CD4-positive, alpha-beta memory T cell (primary cell): ENCODE measurements at places on chromosomes 4 and X. TPM values are rescaled to one million over a fixed set of nuclear protein-coding genes. Genes with fewer than 3 reads are reported as not detected.

- H3K4me1 ChIP-seq, result peaks cover 21% of the 10 kb centered on the region
- H3K27me3 ChIP-seq, result no peaks in the 10 kb centered on the region
- H3K4me3 ChIP-seq, result no peak overlapping the region
- DNase-seq, result peak; percentile 28
Measured at GRCh38 chrX:19889582-19890342, 2.4 kb upstream of the SH3KBP1 start.

GRCh38 chr4:24564488-24564887, 19.9 kb downstream of the DHX15 start:
- H3K4me3 ChIP-seq, result no peak overlapping the region
- no peak for DNase-seq
- H3K27me3 ChIP-seq, result no peaks in the 10 kb centered on the region

DNA sequence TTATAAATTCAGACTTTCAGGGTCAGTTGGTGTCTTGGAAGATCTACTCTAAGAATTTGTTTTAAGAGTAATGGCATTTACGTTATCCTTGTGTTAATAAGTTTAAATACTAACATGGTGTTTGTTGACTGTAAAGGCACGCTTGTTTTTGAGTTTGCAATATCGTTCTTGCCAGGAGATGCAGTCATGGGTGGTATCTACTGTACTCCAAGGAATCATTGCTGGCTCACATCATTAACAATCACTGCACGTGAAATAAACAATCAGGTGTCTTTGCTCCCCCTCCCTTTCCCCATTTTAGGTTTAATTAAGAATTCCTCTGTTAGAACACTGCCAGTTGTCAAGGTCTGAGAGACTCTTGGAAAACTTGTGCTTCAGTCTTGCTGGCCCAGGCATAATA, 1.6 kb downstream of the HHIP start:
- no peak overlapping the region for H3K27ac ChIP-seq
- H3K4me3 ChIP-seq, result no peak overlapping the region
- H3K27me3 ChIP-seq, result peaks cover 3% of the 10 kb centered on the region
- H3K36me3 ChIP-seq, result no peaks in the 10 kb centered on the region

The TKTL2 gene
- total RNA-seq, result not detected

DNA sequence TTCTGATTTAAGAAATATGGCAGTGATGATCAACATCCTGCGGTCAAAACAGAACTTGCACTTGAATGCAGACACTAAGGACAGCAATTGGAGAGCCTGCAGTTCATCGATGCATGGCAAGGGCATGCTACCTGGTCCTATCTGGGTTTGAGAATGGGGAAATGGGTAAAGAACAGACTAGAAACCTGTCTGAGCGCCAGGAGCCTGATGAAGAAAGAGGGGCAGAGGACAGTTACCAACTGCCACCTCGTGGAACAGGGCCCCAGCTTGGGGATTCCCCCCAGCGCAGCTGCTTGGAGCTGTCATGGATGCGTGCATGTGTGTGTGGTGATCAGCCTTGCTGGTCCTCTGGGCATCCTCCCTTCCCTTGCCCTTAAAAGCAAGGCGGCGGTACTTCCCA, 30.2 kb upstream of the NKRF start:
- no peak overlapping the region for H3K27ac ChIP-seq
- peaks cover 44% of the 10 kb centered on the region for H3K36me3 ChIP-seq
- no peak for DNase-seq
- no peaks in the 10 kb centered on the region for H3K27me3 ChIP-seq

The SSX2 gene
- total RNA-seq, result not detected

- H3K36me3 ChIP-seq, result no peaks in the 10 kb centered on the region
- no peaks in the 10 kb centered on the region for H3K27me3 ChIP-seq
- H3K27ac ChIP-seq, result no peak overlapping the region
- H3K4me1 ChIP-seq, result no peaks in the 10 kb centered on the region
- no peak overlapping the region for H3K4me3 ChIP-seq
Measured at GRCh38 chr4:94959307-94959706, 201.6 kb downstream of the BMPR1B start.

DNA sequence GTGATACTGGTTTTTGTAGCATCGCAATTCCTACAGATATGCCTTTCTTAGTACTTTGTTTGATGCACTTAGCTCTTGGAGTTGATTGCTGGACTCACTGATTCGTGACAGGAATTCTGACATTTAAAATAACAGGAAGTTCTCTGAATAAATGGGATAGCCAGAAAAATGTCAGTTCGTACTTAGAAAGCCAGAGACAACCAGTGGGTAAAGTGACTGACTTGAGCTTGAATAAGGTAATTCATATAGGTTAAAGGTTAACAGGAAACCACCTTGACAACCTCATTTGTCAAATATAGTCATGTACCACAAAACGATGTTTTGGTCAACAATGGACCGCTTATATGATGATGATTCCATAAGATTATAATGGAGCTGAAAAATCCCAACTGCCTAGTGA, 181.4 kb downstream of the RPA4 start:
- DNase-seq, result no peak
- no peak overlapping the region for H3K4me3 ChIP-seq
- no peaks in the 10 kb centered on the region for H3K4me1 ChIP-seq
- H3K27ac ChIP-seq, result no peak overlapping the region
- H3K27me3 ChIP-seq, result no peaks in the 10 kb centered on the region
- no peaks in the 10 kb centered on the region for H3K36me3 ChIP-seq

DNA sequence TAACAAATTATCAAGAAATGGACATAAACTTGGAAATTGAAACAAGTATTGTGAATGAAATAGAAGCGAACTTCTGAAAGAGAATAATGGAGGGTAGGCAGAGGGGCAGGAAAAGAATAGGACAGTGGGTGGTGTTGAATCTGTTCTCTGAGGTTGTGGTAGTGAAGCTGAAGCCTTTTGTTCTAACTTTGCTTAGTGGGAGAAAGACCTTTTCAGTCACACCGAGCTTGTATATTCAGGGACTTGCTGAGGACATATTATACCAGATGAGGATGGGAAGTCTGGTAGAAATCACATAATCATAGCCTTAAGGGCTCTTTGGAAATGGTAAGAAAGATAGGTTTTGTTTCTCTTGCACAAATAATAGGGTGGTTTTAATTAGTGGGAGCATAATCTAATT, 115.4 kb upstream of the NDST4 start:
- no peaks in the 10 kb centered on the region for H3K27me3 ChIP-seq
- H3K4me1 ChIP-seq, result no peaks in the 10 kb centered on the region
- H3K27ac ChIP-seq, result no peak overlapping the region
- no peaks in the 10 kb centered on the region for H3K36me3 ChIP-seq
- H3K4me3 ChIP-seq, result no peak overlapping the region

The TEX11 gene
- not detected for total RNA-seq

The SLC25A53 gene
- total RNA-seq, result 21.0 TPM

DNA sequence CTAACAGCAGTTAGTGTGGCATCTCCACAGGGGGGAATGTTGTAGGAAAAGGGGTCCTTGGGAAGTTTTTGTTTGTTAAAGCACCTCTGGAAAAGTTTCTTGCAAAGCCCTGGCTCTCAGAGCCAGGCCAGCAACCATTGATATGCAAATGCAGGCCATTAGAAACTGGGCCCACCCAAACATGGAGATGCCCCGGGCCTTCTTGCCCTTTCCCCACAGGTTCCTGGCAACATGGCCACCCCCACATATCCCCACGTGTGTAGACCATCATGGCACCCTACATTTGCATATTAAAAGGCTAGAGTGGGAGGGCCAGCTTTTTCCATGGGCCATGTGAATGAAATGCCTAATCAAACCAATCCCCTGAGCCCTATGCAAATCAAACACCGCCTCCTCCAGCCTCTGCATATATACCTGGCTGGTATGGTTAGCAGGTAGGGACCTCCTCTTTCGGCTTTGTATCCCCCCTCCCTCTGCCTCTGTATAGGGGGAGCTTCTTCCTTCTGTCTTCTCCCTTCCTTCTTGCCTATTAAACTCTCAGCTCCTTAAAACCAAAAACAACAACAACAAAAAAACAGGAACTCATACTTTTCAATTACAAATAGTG, 44.0 kb upstream of the ZCCHC13 start:
- no peak overlapping the region for H3K4me3 ChIP-seq
- no peak for DNase-seq
- no peaks in the 10 kb centered on the region for H3K27me3 ChIP-seq
- no peak overlapping the region for H3K27ac ChIP-seq
- peaks cover 4% of the 10 kb centered on the region for H3K36me3 ChIP-seq

DNA sequence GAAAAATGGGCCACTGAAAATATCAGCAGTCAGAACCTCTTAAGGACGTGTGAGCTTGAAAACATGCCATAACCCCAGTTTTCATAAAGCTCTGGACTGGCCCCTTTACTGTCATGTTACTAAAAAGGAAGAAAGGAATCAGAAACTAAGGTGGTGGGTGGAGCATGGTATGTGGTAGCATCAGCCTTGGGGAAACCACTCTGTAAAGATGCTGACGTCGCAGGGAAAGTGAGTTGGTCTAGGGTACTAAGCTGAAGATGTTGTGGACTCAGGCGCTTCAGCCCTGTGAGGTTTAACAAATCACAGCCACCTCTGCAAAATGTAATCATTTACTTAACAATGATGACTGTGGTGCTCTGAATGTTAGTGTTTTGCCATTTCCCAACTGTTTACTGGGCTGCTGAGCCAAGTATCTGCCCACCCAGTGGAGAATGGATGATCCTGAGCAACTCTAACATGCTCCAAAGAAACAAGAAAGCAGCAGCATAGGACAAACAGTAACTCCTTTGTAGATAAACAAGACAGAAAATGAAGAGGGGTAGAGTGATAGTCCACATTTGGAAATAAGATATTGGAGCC, 33.4 kb downstream of the C4orf54 start:
- H3K4me1 ChIP-seq, result no peaks in the 10 kb centered on the region
- no peak for DNase-seq
- no peak overlapping the region for H3K27ac ChIP-seq

DNA sequence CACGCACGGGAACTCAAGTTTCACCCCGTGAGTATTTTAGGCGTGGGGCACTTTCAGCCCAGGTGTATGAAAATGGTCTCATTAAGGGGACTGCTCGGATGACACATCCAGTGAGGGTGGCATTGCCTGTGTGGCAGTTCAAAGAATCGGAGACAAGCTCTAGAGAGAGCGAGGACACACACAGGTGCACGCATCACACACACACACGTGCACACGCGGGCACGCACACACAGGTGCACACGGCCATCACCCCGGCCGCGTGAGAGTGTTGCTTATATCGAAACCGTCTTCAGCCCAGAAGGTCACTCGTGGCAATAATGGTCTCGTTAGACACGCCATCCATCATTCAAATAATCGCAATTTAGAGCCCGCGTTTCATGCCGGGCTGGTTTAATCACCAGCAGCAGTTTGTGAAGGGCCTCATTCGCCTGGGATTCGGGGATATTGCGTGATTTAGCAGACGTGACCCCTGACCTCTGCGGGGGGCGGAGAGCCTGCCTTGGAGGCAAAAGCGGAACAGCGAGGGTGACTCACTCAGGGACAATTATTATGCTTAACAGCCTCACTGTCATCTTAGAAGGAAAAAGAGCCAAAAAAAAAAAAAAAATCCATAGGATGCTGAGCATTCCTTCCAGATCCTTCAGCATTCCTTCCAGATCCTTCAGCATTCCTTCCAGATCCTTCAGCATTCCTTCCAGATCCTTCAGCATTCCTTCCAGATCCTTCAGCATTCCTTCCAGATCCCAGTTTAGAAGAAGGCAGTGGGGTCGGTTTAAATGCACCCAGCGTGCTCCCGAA, 89.4 kb upstream of the PPP2R3B start:
- H3K27ac ChIP-seq, result no peak overlapping the region
- H3K36me3 ChIP-seq, result no peaks in the 10 kb centered on the region
- H3K4me1 ChIP-seq, result no peaks in the 10 kb centered on the region
- no peak overlapping the region for H3K4me3 ChIP-seq

DNA sequence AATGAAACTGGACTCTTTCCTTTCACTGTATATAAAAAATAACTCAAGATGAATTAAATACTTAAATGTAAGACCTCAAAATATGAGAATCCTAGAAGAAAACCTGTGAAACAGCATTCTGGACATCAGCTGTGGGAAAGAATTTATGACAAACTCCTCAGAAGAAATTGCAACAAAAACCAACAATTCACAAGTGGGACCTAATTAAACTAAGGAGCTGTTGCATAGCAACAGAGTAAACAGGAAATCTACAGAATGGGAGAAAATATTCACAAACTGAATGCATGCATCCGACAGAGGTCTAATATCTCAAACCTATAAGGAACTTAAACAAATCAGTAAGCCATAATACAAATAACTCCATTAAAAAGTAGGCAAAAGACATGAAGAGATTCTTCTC, 851.7 kb upstream of the PCDH10 start:
- H3K36me3 ChIP-seq, result no peaks in the 10 kb centered on the region
- no peak overlapping the region for H3K27ac ChIP-seq
- H3K4me3 ChIP-seq, result no peak overlapping the region
- H3K27me3 ChIP-seq, result no peaks in the 10 kb centered on the region
- no peak for DNase-seq

- no peaks in the 10 kb centered on the region for H3K36me3 ChIP-seq
- H3K27ac ChIP-seq, result no peak overlapping the region
- H3K4me1 ChIP-seq, result peaks cover 81% of the 10 kb centered on the region
- H3K4me3 ChIP-seq, result no peak overlapping the region
Measured at GRCh38 chr4:102531462-102531861, 30.3 kb downstream of the NFKB1 start.

DNA sequence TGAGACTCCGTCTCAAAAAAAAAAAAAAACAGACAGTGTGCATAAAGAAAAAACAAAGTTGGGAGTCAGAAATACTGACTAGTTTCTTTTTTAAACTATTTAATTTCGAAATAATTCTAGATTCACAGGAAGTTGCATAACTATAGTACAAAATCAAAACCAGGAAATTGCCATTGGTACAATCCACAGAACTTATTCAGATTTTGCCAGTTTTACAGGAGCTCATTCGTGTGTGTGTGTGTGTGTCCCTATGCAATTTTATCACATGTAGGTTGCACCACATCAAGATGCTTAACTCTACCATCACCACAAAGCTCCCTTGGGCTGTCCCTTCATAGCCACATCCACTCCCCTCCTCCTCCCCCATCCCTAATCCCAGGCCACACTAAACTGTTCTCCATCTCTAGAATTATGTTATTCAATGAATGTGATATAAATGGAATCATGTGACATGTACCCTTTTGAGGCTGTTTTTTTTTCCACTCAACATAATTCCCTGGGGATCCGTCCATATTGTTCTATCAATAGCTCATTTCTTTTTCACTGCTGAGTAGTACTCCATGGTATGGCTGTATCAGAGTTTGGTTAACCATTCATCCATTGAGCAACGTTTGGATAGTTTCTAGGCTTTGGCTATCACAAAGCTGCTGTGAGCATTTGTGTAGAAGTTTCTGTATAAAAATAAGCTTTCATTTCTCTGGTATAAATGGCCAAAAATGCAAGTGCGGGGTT, 16.3 kb upstream of the DDX3X start:
- DNase-seq, result no peak
- no peak overlapping the region for H3K4me3 ChIP-seq
- H3K4me1 ChIP-seq, result no peaks in the 10 kb centered on the region
